Thoracic aorta (tissue), 2 donors: ENCODE measurements at places on chromosomes 13 and 19.

- no peaks in the 10 kb centered on the region for H3K4me1 ChIP-seq
- no peaks in the 10 kb centered on the region for H3K27me3 ChIP-seq
- no peak overlapping the region for H3K27ac ChIP-seq
- H3K4me3 ChIP-seq: no peak overlapping the region
Observed at GRCh38 chr13:24167666-24168391, 7.3 kb downstream of the SPATA13 start.

DNA sequence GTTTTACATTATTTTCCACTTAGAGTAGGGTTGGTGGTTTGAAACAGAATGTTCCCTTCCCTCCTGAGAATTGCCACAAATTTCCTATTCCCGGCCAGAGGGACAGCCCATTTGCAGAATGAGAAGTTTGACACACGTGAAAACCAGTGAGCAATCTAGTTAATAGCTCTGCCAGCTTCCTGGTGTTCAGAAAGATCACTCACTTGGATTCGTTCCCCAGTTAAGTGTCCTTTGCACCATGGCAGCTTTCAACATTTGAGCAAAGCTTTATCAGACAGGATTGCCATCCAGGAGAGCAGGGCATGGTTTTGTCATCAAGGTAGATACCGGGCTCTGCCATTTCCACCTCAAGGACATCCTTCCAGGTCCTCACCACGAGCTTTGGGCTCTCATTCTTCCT, 28.2 kb downstream of the RASL11A start:
- H3K27me3 ChIP-seq: no peaks in the 10 kb centered on the region
- H3K36me3 ChIP-seq: no peaks in the 10 kb centered on the region
- H3K27ac ChIP-seq: no peak overlapping the region

DNA sequence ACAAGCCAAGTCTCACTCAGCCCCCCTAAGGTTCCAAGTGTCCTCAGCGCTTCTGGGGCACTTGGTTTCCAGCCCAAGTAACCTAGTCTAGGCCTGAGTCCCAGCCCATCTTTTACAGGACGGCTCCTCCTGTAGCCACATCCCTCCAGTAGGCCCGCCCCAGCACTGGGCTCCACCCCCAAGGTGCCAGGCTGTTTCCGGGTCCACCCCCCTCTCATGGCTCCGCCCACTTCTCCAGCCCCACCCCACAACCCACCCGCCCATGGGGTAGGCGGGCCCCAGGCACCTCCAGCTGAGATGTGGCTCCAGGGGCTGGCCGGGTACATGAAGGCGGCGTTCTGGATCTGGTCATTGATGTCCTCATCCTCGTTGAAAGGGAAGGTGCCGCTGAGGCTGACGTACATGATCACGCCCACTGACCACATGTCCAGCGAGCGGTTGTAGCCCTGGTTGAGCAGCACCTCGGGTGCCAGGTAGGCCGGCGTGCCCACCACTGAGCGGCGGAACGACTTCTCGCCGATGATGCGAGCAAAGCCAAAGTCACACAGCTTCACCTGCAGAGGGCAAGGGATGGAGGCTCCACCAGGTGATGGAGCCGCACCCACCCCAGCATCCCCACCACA, 17.2 kb upstream of the DACT3 start:
- no peak overlapping the region for H3K27ac ChIP-seq
- no peak for DNase-seq
- no peak overlapping the region for H3K4me3 ChIP-seq

GRCh38 chr13:97243915-97244781, 22.0 kb downstream of the MBNL2 start:
- H3K27ac ChIP-seq: peak overlapping the region; percentile 62
- peaks cover 61% of the 10 kb centered on the region for H3K4me1 ChIP-seq
- DNase-seq: no peak
- no peaks in the 10 kb centered on the region for H3K27me3 ChIP-seq

- peaks cover 27% of the 10 kb centered on the region for H3K4me1 ChIP-seq
- H3K4me3 ChIP-seq: peak overlapping the region; percentile 79
- H3K27ac ChIP-seq: peak overlapping the region; percentile 69
- no peaks in the 10 kb centered on the region for H3K36me3 ChIP-seq
- H3K27me3 ChIP-seq: no peaks in the 10 kb centered on the region
Observed at GRCh38 chr19:49149652-49150105, 5.5 kb downstream of the HRC start.

DNA sequence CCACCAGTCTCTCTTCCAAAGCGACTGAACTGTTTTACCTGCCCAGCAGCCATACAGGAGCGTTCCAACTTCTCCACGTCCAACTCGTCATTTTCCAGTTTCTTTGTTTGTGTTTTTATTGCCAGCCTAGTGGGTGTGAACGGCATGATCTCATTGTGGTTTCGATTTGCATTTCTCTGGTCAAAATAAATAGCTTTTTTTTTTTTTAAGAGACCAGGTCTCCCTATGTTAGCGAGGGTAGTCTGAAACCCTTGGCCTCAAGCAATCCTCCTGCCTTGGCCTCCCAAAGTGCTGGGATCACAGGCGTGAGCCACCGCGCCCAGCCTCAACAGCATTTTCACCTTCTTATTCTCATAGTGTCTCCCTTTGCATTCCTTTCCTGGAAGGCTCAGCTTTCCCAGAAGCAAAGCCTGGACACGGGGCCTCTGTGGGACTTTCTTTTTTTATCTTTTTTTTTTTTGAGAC, 4.2 kb upstream of the JSRP1 start:
- no peaks in the 10 kb centered on the region for H3K36me3 ChIP-seq
- DNase-seq: no peak
- H3K27me3 ChIP-seq: no peaks in the 10 kb centered on the region
- no peak overlapping the region for H3K27ac ChIP-seq

DNA sequence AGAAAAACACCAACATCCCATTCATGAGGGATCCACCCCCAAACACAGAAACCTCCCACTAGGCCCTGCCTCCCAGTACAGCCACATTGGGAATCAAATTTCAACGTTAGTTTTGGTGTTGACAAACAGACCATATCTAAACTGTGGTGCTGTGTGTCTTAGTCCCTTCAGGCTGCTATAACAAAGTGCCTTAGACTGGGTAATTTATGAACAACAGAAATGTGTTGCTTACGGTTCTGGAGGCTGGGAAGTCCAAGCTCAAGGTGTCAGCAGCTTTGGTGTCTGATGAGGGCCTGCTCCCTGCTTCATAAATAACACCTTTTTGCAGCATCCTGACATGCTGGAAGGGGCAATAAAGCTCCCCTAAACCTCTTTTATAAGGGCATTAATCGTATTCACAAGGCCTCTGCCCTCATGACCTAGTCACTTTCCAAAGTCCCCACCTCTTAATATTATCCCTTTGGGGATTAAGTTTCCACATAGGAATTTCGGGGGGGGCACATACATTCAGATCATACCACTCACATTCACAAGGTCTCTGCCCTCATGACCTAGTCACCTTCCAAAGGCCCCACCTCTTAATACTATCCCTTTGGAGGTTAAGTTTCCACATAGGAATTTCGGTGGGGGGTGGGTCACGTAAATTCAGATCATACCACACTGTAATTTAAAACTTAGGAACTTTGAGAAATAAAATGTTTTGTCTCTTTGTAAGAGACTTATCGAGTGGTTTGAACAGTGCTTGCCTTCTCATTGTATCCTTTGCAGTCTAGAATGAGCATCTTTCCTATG, 27.5 kb downstream of the ZNF507 start:
- H3K36me3 ChIP-seq: no peaks in the 10 kb centered on the region
- peaks cover 6% of the 10 kb centered on the region for H3K4me1 ChIP-seq
- H3K27ac ChIP-seq: peak overlapping the region; percentile 59

- H3K4me3 ChIP-seq: no peak overlapping the region
- peaks cover 56% of the 10 kb centered on the region for H3K36me3 ChIP-seq
- peaks cover 18% of the 10 kb centered on the region for H3K4me1 ChIP-seq
Observed at GRCh38 chr19:47749326-47749725, 4.0 kb downstream of the NOP53 start.

DNA sequence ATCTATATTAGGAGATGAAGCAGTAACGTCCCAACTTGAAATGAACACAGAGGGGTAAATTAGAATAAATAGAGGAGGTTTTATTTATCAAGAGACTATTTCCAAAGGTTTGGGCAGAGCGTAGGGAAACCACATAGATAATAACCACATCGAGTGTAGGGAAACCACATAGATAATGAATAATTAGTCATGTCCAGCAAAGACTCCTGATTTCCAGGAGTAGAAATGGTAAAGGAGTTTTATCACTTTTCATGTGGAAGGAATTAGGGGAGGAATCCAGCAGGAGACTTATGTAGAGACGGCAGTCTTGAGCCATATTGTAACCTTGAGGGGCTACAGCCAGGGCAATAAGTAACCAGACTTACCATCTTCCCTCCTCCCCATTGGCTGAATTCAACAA, 136.3 kb upstream of the CSNK1A1L start:
- no peak for DNase-seq
- H3K36me3 ChIP-seq: no peaks in the 10 kb centered on the region
- no peaks in the 10 kb centered on the region for H3K27me3 ChIP-seq
- no peak overlapping the region for H3K27ac ChIP-seq
